ENCODE measurements at places on chromosomes 7 and 10. TPM values are rescaled to one million over a fixed set of nuclear protein-coding genes. Genes with fewer than 3 reads are reported as not detected.

The AMPH gene
- total RNA-seq = 14.0 TPM

GRCh38 chr7:28093623-28094232, 86.9 kb downstream of the JAZF1 start:
- peak; percentile 75 for DNase-seq

GRCh38 chr7:26787701-26788100, 76.7 kb downstream of the SKAP2 start:
- DNase-seq = no peak

DNA sequence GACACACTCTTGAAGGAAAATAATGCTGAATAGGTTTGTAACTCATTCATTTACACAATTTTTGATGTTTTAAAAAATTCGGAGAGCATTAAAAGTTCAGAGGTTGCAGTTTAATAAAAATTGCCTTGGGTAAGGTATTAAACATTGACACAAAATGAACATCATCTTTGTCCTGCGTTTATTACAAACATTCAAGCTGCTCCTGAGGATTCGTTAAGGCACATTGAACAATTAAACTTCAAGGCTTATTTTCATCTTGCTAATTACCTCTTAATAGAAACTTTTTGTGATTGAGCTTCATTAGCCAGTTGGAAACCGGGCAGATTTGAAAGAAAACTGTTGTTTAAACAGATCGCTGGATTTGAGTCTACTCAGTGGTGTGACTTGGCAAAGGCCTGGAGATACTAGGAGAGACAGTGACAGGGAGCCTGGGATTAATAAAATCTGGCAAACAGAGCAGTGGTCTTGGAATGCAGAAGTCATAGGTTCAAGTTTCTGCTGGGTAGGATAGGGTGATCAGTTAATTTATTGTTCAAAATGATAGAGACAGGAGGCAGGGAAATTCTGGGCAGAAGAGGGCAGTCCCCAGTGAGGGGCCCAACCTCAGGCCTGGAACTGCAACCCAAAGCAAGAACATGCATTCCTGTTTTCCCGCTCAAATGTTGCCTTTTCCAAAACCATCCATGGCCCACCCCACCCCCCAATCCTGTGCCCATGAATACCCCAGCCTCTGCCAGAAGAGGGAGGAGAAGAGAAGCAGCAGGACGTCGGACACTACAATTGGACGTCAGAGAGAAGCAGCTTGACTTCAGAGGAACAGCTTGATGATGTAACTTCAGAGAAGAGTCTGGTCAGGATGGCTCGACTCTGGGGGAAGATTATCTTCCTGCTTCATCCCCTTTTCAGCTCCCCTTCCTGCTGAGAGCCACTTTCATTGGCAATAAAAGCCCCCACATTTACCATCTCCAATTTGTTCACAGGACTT, 43.5 kb upstream of the SLC35G1 start:
- no peak for DNase-seq

The HSPA12A gene
- 11.0 TPM for total RNA-seq

GRCh38 chr7:7868572-7868899, 100.1 kb upstream of the GLCCI1 start:
- no peak for DNase-seq

The ZNF727 gene
- total RNA-seq = not detected

DNA sequence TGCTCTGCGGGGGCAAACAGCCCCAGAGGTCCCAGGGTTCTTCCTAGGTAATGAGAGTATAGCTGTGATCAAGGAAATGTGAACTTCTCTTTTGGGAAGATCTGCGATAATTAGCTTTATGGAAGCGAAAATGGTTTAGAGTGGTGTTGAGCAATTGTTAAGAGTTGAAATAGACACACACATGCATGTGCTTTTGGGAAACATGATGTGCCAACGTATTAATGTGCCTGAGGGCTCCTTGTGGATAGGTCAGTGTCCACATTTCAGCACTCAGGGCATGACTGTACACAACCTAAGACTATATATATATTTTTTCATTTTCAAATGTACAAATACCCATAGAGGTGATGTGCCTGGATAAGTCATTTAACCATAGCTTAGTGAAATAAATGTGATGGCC, 67.0 kb downstream of the GSDME start:
- DNase-seq = no peak

DNA sequence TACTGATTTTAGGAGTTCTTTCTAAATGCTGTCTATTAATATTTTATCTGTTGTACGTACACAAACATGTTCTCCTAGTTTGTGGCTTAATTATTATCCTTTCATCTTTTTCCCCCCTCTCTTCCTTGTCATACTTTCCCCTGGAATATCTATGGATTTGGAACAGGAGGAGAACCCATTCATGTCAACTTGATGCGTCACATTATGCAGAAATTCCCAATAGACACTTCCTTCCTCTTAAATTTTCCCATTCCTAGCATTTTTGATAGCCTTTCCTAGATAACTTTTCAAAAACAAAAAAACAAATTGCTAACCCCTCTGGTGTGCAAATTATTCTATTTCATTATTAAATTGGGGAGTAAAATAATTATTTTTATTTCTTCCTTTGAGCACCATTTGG, 36.2 kb downstream of the SLC35B4 start:
- DNase-seq = no peak

DNA sequence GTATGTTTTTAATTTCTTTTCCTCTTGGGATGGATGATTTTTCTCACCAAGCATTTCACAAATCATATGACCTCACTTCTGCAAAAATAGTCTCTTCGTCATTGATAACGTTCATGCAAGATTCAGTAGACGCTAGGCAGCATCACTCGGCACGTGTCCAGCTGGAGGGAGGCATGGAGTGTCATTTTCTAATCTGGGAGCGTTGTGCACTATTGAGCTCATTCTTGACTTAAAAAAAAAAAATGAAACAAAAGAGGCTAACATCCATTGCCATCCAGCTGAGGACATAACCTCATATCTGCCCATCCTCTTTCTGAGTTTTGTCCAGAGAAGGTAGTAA, 56.2 kb downstream of the COL17A1 start:
- no peak for DNase-seq

- no peak for DNase-seq
Measured at GRCh38 chr10:77072361-77072835, 565.2 kb downstream of the KCNMA1 start.
